Anterior cingulate cortex (tissue), 58 donors: ENCODE measurements at places on chromosomes 11 and 22.

- no peak for DNase-seq
Observed at GRCh38 chr11:106461839-106462545, 384.5 kb downstream of the AASDHPPT start.

- no peak for DNase-seq
Observed at GRCh38 chr11:61725781-61726231, 26.6 kb upstream of the MYRF start.

DNA sequence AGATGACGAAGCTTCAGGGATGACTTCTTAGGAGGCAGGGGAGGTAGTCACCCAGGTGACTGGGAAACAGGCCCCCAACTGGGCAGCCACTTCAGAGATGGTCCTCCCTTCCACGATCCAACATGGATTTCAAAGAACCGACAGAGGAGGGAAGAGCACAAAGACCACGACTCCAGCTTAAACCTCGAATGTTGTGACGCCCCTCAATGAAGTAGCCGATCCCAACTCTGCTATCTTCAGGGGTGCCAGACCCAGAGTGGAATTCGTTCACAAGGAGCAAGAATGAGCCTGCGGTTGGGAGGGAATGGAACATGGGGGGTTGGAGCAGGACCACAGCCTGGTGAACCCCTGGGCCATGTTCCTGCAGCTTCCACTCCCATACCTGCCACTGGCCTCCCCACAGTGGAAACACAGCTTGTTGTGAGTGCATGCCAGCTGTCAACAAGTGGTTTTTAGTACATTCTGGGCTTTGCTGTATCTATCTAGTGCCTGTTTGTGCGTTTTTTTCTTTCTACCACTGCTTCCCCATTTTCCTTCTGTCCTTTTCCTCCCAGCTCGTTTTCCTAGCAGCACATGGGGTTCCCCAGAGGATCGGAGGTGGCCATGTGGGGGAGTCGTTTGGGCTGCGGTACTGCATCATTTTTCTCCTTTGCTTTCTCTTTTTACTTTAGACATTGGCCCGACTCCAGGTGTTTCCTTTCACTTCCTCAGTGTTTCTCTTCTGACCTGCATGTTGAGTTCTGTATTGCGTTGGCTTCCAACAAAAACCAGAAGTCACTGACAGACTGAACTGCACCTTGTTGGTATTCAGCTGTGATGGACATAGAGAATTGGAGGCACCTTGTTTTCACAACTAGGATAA is 65.8 kb downstream of the MORC2 start:
- DNase-seq: no peak

GRCh38 chr11:45603946-45604682 is 61.3 kb downstream of the CHST1 start:
- no peak for DNase-seq

DNA sequence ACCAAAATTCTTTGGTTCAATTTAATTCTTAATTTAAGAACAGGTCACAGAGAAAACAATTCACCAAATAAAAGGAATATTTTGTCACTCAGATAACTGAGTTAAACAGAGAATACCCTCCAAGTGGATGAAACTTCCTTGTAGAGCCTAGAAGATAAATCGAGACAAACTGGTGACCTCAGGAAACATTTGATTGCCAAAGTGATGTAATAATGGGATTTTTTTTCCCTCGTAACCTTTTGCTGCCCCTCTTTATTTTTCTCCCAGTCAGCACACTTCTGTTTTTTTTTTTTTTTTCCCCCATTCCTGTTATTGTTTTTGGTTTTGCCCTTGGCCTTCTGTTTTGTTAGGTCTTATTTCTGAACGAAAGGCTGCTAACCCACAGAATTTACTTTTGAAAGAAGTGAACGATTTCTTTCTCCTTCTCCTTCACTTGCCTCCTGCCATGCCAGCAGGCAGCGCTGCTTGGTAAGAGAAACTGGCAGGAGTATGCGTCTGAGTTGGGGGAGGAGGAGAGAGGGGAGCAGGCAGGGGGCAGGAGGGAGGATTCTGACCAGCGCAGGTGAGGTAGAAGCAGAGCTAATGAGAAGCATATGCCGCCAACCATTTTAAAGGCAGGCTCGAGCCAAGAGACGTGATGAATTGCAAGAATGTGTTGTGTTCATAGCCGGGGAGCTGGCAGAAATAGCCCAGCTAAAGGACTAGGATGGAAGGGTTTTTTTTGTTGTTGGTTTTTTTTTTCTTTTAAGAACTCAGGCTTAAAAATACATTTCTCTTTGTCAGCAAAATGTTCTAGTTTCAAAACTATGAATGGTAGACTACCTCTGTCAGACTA is 121.9 kb upstream of the MTMR2 start:
- peak; percentile 29 for DNase-seq

DNA sequence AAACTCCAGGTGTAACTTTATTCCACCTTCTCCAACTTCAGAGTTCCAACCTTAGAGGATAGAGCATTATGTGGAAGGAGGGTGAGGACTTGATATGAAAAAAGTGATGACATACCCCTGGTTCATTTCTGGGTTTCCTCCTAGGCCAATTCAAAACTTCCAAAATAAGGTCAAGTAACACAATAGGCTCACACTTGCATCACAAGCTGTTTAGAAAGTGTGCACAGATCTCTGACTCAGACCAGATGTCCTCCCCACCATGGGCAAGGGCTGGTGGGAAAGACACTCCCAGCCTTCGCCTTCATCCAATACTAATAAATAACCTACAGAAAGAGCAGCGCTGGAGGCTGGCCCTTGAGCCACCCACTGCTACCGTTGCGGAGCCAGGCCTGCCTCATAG is 5.8 kb upstream of the BUD13 start:
- no peak for DNase-seq
